ENCODE measurements at places on chromosomes 13 and 19. TPM values are rescaled to one million over a fixed set of nuclear protein-coding genes. Genes with fewer than 3 reads are reported as not detected.

CRYL1 gene
- 72.1 TPM for polyA plus RNA-seq

FAM98C gene
- polyA plus RNA-seq, result 10.3 TPM

SPRY2 gene
- 39.2 TPM for polyA plus RNA-seq

CYP4F3 gene
- polyA plus RNA-seq, result not detected

IGSF23 gene
- 0.18 TPM for polyA plus RNA-seq

ZNF525 gene
- polyA plus RNA-seq, result 8.4 TPM

ADGRE3 gene
- polyA plus RNA-seq, result not detected

ADGRE1 gene
- 0.50 TPM for polyA plus RNA-seq

AP2S1 gene
- polyA plus RNA-seq, result 90.0 TPM

RTBDN gene
- not detected for polyA plus RNA-seq

FGF22 gene
- 4.8 TPM for polyA plus RNA-seq

CCL25 gene
- polyA plus RNA-seq, result not detected

KCNN4 gene
- polyA plus RNA-seq, result 8.6 TPM

C19orf67 gene
- not detected for polyA plus RNA-seq

STRN4 gene
- 26.8 TPM for polyA plus RNA-seq

RNF113B gene
- not detected for polyA plus RNA-seq

ZNF728 gene
- 0.50 TPM for polyA plus RNA-seq

SIGLEC5 gene
- not detected for polyA plus RNA-seq

PDX1 gene
- 5.3 TPM for polyA plus RNA-seq

IZUMO2 gene
- not detected for polyA plus RNA-seq

LRRC8E gene
- not detected for polyA plus RNA-seq

SULT2B1 gene
- polyA plus RNA-seq, result not detected

UGGT2 gene
- 25.4 TPM for polyA plus RNA-seq

VSTM2B gene
- polyA plus RNA-seq, result not detected

DCT gene
- polyA plus RNA-seq, result 0.03 TPM

NLRP7 gene
- polyA plus RNA-seq, result not detected

PSG2 gene
- polyA plus RNA-seq, result not detected

NCR1 gene
- not detected for polyA plus RNA-seq

MTUS2 gene
- 3.5 TPM for polyA plus RNA-seq

MED26 gene
- polyA plus RNA-seq, result 2.6 TPM

CILP2 gene
- polyA plus RNA-seq, result 0.13 TPM

SCAF1 gene
- 19.0 TPM for polyA plus RNA-seq

ZNF628 gene
- 1.3 TPM for polyA plus RNA-seq

DHRS12 gene
- polyA plus RNA-seq, result 23.5 TPM

SHANK1 gene
- polyA plus RNA-seq, result 1.8 TPM

GRIK5 gene
- polyA plus RNA-seq, result 39.0 TPM

SYDE1 gene
- 35.8 TPM for polyA plus RNA-seq

CGB2 gene
- polyA plus RNA-seq, result not detected

Measured in aorta (tissue), 5 donors.